ENCODE measurements at places on chromosomes 7 and 10.

GRCh38 chr10:31242902-31243301, 76.1 kb upstream of the ZEB1 start:
- H3K27me3 ChIP-seq = no peaks in the 10 kb centered on the region
- H3K27ac ChIP-seq = no peak overlapping the region
- H3K4me3 ChIP-seq = no peak overlapping the region

GRCh38 chr7:102469351-102469971, 4.7 kb downstream of the LRWD1 start:
- no peaks in the 10 kb centered on the region for H3K27me3 ChIP-seq
- no peak overlapping the region for H3K4me3 ChIP-seq
- peaks cover 18% of the 10 kb centered on the region for H3K4me1 ChIP-seq
- no peak for DNase-seq
- no peak overlapping the region for H3K27ac ChIP-seq

GRCh38 chr7:155631155-155631554, 13.3 kb upstream of the RBM33 start:
- H3K36me3 ChIP-seq = no peaks in the 10 kb centered on the region
- H3K4me1 ChIP-seq = no peaks in the 10 kb centered on the region
- no peak overlapping the region for H3K4me3 ChIP-seq
- no peak overlapping the region for H3K27ac ChIP-seq

DNA sequence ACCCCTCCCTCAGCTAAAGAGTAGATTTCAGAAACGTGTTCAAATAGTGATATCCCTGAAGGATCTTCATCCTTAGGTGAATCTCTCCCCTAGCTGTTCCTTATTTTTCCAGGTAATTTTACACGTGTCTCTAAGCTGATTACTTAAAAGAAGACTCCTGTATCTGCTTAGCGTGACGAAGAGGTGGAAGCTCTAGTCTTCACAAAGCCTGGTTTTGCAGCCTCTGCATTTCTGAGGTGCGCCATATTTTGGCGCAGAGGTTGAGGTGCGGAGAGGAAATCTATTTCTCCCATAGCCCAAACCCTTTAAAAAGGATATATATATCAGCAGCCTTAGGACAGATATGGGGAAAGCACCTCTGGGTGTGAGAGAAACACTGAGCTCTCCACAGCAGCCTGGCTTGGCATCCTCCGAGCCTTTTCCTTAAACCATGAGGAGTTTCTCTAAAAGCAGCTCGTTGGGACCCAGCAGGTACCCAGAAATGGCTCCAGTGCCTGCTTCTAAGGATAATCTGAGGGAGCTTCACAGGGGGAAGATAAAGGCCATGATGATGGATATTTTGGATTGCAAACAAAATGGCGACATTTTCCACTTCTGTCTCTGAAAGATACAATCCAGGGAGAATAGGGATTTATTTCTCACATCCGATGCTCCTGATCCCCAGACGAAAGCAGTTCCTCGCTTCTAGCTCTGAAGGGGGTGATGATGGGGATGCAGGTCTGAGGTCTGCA, 3.0 kb upstream of the HOXA2 start:
- H3K4me1 ChIP-seq = no peaks in the 10 kb centered on the region
- no peak for DNase-seq
- H3K4me3 ChIP-seq = no peak overlapping the region
- H3K27me3 ChIP-seq = no peaks in the 10 kb centered on the region
- H3K36me3 ChIP-seq = peaks cover 9% of the 10 kb centered on the region

- H3K27ac ChIP-seq = peak overlapping the region; percentile 55
- H3K4me1 ChIP-seq = no peaks in the 10 kb centered on the region
- no peak for DNase-seq
- no peaks in the 10 kb centered on the region for H3K36me3 ChIP-seq
- peak overlapping the region; percentile 4 for H3K4me3 ChIP-seq
- no peaks in the 10 kb centered on the region for H3K27me3 ChIP-seq
Observed at GRCh38 chr7:29488977-29489376, 74.7 kb upstream of the PRR15 start.

DNA sequence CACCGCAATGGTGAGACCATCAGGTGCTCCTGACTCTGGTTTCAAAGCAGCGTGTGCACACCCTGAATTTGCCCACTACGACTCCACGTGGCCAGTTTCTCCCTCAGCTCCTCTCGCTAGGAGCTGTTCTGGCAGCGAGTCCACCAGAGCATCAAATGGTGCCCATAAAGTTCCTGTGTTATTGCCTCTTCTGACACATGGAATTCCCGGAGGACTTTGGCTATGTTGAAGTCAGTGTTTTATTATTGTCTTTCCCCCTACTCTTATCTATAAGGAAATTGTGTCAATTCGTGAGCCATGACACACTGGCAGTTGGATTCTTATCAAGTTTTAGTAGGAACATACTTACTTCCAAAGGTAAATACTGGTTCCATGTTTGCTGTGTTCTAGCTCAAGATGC, 53.9 kb upstream of the NPVF start:
- no peak for DNase-seq
- no peaks in the 10 kb centered on the region for H3K27me3 ChIP-seq
- H3K4me3 ChIP-seq = no peak overlapping the region
- H3K4me1 ChIP-seq = no peaks in the 10 kb centered on the region
- no peak overlapping the region for H3K27ac ChIP-seq
- H3K36me3 ChIP-seq = no peaks in the 10 kb centered on the region

GRCh38 chr10:77381750-77382149, 255.9 kb downstream of the KCNMA1 start:
- no peak overlapping the region for H3K27ac ChIP-seq
- no peaks in the 10 kb centered on the region for H3K27me3 ChIP-seq
- H3K36me3 ChIP-seq = no peaks in the 10 kb centered on the region
- DNase-seq = no peak

DNA sequence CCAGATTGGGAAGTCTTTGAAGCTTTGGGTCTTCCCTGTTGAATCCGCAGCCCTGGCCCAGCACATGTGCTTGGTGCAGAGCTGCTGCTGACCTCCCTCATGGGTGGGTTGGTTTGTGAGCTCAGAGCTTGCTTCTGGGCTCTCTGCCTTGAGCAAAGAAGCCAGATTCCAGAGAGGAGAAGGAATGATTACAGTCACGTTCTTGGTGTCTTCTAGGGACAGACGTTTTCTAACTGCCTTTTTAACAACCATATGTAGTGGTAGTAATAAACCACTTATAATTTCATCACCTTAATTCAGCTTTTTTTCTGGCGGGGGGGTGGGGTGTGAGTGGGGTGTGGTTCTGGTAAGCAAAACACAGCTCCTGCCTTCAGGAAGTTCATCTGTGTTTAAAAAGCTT, 39.5 kb downstream of the LRMDA start:
- no peaks in the 10 kb centered on the region for H3K27me3 ChIP-seq
- H3K27ac ChIP-seq = no peak overlapping the region
- DNase-seq = no peak
- no peaks in the 10 kb centered on the region for H3K36me3 ChIP-seq
- peaks cover 28% of the 10 kb centered on the region for H3K4me1 ChIP-seq

- peak overlapping the region; percentile 60 for H3K27ac ChIP-seq
- no peaks in the 10 kb centered on the region for H3K27me3 ChIP-seq
- no peak overlapping the region for H3K4me3 ChIP-seq
- peaks cover 13% of the 10 kb centered on the region for H3K4me1 ChIP-seq
Observed at GRCh38 chr7:135795846-135796570, 47.4 kb upstream of the FAM180A start.

DNA sequence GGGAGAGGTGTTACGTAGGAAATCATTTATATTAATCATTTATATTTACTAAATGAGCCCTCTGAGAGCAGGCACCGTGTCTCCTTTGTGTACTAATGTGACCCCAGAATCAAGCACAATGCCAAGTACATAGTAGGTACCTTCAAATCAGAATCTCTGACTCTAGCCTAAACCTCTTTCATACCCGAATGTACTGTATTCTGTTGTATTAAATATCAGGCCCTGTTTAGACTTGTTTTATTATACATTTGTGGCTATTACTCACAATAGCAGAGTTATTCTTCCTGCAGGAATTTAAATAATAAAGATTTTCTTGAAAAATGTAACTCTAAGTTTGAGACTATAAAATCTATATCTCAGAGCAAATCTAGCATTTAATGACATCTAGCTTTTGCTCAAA, 297.3 kb downstream of the EXOC4 start:
- no peak overlapping the region for H3K4me3 ChIP-seq
- no peak for DNase-seq
- H3K27ac ChIP-seq = no peak overlapping the region

- H3K36me3 ChIP-seq = no peaks in the 10 kb centered on the region
- no peak overlapping the region for H3K4me3 ChIP-seq
- H3K27me3 ChIP-seq = no peaks in the 10 kb centered on the region
- no peak for DNase-seq
- H3K4me1 ChIP-seq = no peaks in the 10 kb centered on the region
- no peak overlapping the region for H3K27ac ChIP-seq
Observed at GRCh38 chr7:26789481-26790184, 74.8 kb downstream of the SKAP2 start.

DNA sequence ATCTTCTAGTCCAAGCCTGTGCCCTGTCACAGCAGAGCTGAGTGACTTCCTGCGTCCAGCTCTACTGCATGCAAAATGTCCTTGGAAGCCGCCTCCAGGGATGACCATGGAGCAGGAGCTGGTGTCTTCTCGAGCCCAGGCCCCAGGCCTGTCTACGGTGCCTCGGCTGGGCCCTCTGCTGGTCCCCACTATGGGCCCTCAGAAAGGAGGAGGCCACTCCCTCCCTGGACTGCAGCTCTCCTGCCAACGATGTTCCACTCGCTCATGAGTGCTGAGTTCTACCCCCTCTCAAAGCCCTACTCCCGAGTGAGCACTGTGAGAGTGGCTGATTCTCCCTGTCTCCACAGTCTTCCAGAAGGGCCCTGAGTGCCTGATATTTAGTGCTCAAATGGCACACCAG, 504.9 kb downstream of the PTPRN2 start:
- no peaks in the 10 kb centered on the region for H3K27me3 ChIP-seq
- DNase-seq = peak; percentile 50
- no peak overlapping the region for H3K27ac ChIP-seq
- H3K4me3 ChIP-seq = no peak overlapping the region

DNA sequence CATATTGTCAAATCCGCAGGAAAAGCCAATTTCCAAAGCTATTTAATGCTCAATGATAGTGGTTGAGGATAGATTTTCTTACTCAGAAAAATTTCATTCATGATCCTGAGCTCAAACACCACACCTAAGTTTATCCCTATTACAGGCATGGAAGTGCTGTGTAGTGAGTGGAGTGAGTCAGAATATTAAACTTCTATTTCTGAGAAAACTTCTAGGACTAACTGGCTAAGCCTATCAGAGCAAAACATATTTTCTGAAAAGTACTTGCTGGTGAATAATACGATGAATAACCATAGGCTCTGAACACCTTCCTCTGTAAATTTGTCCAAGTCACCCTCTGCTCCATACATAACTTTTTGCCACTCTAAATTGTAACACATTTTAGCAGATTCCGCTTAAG, 221.5 kb downstream of the SUGCT start:
- H3K36me3 ChIP-seq = no peaks in the 10 kb centered on the region
- H3K4me1 ChIP-seq = no peaks in the 10 kb centered on the region
- DNase-seq = no peak

DNA sequence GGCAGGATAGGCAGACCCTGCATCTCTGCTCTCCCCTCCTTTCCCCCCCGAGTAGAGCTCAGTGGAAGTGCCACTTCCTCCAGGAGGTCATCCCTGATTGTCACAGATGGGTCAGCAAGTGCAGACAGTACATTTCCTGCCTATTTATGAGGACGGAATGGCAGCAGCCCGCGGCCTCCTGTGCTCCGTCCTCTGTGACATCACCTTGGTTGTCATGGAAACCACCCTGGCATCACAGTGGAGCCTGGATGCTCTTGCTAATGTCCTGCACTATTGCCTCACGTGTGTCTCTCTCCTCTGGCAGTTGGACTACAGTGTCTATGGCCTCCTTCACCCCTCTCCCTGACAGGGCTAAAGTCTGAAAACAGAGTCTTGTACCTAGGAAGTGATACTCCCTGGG, 148.6 kb downstream of the SH3PXD2A start:
- DNase-seq = no peak
- H3K4me3 ChIP-seq = no peak overlapping the region
- H3K27me3 ChIP-seq = no peaks in the 10 kb centered on the region
- H3K36me3 ChIP-seq = no peaks in the 10 kb centered on the region

- no peaks in the 10 kb centered on the region for H3K36me3 ChIP-seq
- H3K27ac ChIP-seq = no peak overlapping the region
- DNase-seq = no peak
- H3K27me3 ChIP-seq = no peaks in the 10 kb centered on the region
- no peaks in the 10 kb centered on the region for H3K4me1 ChIP-seq
- H3K4me3 ChIP-seq = no peak overlapping the region
Observed at GRCh38 chr7:19090526-19090925, 26.9 kb downstream of the TWIST1 start.

- no peaks in the 10 kb centered on the region for H3K4me1 ChIP-seq
- no peak for DNase-seq
- H3K27ac ChIP-seq = no peak overlapping the region
- H3K27me3 ChIP-seq = no peaks in the 10 kb centered on the region
- H3K4me3 ChIP-seq = no peak overlapping the region
Observed at GRCh38 chr10:69873135-69873639, 71.5 kb downstream of the COL13A1 start.

DNA sequence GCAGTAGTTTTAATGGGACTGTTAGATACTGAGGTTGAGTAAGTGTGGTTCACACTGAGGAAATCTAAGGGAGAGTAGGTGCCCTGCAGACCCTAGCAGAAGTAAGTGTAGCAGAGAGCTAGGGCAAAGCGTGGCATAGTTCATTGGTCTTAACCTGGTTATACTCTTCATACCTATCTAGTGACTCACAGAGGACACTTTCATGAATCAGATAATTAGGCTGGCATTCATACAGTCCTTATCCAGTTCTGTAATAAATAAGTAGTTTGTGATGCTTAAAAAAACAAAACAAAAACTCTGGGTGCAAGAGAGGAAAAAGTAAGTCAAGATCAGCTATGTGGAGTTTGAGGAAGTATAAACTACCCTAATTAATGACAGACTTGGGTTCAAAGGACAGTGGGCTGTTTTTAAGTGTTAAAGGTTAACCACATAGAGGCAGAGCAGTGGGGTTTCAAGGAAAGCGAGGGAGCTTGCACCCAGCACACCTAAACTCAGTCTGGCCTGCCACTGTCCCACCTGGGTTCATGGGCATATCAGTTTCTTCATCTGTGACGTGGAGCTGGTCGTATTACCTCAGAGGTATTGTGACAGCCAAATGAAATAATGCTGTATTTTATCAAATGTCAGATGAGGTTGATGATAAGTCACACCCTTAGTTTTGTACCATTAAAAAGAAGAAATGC, 27.1 kb downstream of the LMTK2 start:
- no peak overlapping the region for H3K27ac ChIP-seq
- no peak overlapping the region for H3K4me3 ChIP-seq
- peaks cover 21% of the 10 kb centered on the region for H3K4me1 ChIP-seq
- H3K27me3 ChIP-seq = no peaks in the 10 kb centered on the region
- H3K36me3 ChIP-seq = peaks cover 14% of the 10 kb centered on the region

DNA sequence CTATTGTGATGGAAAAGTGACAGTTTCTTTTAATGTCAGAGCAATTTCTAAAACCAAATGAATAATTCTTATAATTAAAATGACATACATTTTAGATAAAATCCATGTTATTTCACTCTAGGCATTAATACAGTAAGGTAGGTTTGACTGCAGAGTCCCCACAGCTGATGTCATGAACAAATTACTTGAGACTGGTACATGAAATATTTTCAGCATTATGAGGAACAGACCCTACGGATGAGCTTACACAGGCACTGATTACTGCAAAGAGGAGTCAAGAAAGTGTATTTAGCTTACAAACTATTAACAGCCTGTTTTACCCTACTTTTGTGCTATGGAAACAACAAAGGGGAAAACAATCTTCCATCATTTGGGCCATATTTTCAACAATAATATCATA, 8.9 kb downstream of the COL1A2 start:
- H3K27me3 ChIP-seq = no peaks in the 10 kb centered on the region
- H3K36me3 ChIP-seq = peaks cover 67% of the 10 kb centered on the region

GRCh38 chr7:157560258-157560654, 223.5 kb downstream of the DNAJB6 start:
- no peaks in the 10 kb centered on the region for H3K4me1 ChIP-seq
- H3K4me3 ChIP-seq = no peak overlapping the region
- DNase-seq = no peak
- H3K27me3 ChIP-seq = no peaks in the 10 kb centered on the region
- H3K27ac ChIP-seq = no peak overlapping the region

All from tibial artery (tissue), 4 donors.